ENCODE measurements at places on chromosomes 7 and 10.

DNA sequence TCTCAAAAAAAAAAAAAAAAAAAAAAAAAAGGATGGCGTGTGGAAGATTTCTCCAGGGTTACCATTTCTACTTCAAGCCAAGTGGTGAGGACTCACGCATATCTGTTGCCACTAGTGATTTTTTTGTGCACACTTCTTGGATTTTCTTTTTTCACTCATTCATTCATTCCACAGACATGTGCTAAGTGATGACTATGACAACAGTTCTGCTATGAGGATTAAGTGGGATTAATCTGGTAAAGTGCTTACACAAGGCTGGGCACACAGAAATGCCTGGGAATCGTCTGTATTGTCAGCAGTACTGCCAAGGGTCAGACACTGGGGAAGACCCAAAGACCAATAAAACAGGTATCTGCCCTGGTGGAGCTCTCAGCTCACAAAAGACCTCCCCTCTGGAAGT is 6.3 kb upstream of the OPN1SW start:
- DNase-seq, result no peak

DNA sequence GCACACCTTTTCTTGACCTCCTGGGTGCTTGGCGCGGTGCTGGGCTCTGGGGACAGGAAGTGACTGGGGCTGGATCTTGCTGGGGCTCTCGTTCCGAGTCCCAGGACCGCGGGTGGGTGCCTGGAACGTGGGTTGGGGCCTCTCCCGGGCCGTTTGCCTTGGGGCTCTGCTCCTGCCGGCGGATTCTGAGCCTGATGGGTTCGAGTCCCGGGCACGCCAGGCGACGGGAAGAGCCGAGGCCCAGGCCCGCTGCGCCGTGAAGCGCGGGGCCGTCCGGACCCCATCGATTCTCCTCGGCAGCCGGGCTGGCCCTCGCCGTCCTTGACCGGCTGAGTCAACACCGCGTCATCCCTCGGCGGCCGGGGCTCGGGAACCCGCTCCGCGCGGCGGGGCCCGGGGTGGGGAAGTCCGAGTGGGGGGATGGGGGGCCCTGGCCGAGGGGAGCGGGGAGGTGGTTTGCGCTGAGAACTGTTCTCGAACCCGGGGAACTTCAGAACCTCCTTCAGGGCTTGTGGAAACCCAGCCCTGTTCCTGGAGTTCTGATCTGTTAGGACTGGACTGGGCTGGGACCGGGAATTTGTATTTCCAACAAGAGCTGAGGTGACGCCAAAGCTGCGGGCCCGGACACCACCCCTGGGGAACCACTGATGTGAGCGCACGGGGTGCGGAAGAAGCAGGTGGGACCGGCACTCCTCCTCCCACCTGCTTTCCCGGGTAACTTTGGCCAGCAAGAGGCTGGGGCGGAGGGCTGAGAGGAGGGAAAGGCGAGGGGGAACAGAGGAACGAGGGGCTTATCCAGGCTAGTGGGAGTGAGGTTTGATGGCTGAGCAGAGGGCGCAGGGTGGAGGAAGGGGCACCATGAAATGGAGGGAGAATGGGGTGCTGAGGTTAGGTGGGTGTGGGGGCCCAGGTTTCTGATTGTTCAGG is 6.2 kb downstream of the HHEX start:
- DNase-seq, result no peak

GRCh38 chr10:128029290-128029651 is 97.0 kb downstream of the MKI67 start:
- DNase-seq, result no peak

- DNase-seq, result no peak
Measured at GRCh38 chr7:55189878-55190436, 171.1 kb downstream of the EGFR start.

- DNase-seq, result no peak
Measured at GRCh38 chr7:20201380-20201779, 15.8 kb downstream of the MACC1 start.

GRCh38 chr10:112926906-112927688 is 22.9 kb upstream of the TCF7L2 start:
- DNase-seq, result no peak

- DNase-seq, result no peak
Measured at GRCh38 chr10:97587183-97587582, 2.3 kb upstream of the C10orf62 start.

DNA sequence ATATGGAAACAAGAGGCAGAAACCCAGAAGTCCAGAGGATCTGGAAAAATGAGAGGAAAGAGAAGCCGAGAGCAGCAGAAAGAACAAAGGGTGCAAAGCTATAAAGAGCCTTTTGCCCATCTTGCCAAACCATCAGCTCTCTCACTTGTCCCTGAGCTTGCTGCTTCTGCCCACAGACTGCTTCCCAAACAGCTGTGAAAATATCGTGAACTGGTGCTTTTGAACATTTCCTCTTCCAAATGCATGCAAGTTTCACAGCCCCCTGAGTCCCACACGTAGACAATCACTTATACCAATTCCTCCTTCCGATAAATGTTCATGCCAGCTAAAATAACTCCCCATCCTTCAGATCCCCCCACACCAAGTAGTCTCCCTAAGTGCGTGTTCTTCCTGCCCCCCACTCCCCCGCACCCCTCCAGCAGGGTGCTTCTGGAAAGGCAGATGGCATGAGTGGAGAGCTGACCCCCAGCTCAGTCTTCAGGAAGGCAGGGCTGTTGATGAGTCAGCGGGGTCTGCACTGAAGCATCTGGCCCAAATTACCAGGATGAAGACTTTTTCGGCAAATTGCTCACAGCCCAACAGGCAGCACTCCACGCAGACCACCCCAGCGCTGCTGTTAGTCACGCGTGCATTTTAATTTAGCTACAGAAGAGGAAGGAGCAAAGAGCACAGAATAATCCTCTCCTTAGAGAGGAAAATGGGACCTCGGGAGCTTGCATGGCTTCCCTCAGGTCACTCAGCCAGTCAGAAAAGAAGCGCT is 76.1 kb upstream of the KCNMA1 start:
- DNase-seq, result no peak

- no peak for DNase-seq
Measured at GRCh38 chr10:14749070-14749809, 25.5 kb downstream of the FAM107B start.

DNA sequence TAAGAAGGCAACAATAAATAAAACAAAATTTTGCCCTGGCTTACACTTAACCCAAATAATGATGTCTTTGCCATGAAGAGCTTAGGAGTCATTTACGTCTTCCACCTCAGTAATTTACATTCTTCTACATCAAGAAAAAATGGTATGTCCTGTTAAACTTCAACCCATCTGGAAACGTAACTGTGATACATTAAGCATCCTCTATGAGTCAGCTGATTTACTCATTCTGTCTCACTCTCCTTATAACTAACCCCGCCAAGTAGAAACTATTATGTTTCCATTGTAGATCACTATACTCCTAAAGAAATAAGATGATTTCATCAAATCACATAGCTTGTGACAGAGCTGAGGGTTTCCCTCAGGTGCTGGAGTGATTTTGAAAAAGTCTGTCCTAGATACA is 330.7 kb downstream of the CDC14C start:
- no peak for DNase-seq

DNA sequence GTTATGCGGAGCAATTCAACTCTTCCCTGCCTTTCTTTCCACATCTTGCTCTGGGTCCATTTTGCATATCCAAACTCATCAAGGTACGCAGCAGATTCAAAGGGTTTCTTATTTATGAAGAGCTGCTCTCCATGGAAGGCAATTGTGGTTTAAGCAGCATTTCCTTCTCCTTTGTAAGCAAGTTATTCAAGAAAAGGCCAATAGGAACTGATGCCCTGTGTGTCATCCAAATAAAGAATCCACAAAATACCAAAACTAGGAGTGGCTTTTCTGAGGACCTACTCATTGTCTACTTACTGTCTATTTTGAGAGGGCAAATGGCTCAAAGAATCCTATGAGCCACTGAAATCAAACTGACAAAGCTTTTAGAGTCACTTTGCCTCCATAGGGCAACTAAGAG is 253.1 kb downstream of the PTEN start:
- DNase-seq, result no peak
